ENCODE measurements at places on chromosomes 2 and 18. TPM values are rescaled to one million over a fixed set of nuclear protein-coding genes. Genes with fewer than 3 reads are reported as not detected.

NTSR2 gene
- total RNA-seq, result not detected

ONECUT2 gene
- 0.71 TPM for total RNA-seq

LINC00305 gene
- total RNA-seq, result not detected

FLACC1 gene
- total RNA-seq, result not detected

HOXD13 gene
- total RNA-seq, result 4.2 TPM

IL1R2 gene
- total RNA-seq, result not detected

CPLX4 gene
- not detected for total RNA-seq

NPAS2 gene
- total RNA-seq, result 5.2 TPM

OR6B2 gene
- total RNA-seq, result not detected

SOX11 gene
- total RNA-seq, result 11.9 TPM

IFT172 gene
- 39.8 TPM for total RNA-seq

GRCh38 chr2:201942531-201942930 is 91.1 kb upstream of the FZD7 start:
- no peak for DNase-seq

DNA sequence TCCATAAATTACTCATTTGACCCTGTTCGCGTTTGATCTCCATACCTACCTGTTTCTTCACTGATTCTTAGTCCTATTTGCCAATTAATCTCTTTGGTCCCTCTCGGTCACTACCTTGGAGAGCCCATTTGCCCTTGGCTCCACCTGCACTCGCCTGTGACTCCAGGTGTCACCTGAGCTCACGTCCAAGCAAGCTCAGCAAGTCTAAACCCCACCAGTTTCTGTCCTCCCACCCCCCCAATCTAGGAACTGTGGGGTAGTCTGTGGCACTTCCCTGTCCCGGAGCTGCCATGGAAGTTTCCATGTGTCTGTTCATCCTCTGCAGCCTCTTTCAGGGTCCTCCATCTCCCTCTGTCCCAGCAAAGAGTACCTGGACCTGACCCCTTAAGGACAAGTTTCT is 68.1 kb upstream of the BCL2L11 start:
- DNase-seq, result no peak

DNA sequence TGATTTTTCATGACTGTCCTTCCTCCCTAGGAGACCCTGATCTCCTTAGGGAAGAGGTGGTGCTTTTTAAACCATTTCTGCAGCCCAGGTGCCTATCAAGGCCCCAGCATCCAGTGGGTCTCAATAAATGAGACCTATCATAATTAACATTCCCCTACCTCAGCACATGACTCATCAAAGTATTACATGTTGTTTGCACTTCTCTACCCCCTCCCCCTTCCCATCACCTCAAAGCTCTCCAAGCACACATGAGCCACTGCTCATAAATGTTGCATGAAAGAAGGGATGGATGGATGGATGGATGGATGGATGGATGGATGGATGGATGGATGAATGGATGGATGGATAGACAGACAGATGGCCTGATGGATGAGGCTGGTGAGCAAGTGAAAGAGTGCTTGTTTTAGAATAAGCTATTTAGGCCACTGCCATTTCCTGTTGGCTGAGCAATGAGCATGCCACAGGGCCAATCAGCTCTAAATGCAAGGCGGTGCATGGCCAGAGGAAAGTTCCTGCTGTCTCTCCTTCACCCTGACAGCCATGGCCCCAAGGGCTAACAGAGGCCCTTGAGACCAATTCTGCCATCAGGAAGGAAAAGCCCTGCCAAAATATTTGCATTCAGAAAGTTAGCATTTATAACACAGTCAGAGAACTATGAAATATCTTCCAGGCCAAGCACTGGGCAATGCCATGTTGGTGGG is 20.9 kb upstream of the STEAP3 start:
- no peak for DNase-seq

- no peak for DNase-seq
Observed at GRCh38 chr2:2672249-2672648, 341.2 kb upstream of the MYT1L start.

DNA sequence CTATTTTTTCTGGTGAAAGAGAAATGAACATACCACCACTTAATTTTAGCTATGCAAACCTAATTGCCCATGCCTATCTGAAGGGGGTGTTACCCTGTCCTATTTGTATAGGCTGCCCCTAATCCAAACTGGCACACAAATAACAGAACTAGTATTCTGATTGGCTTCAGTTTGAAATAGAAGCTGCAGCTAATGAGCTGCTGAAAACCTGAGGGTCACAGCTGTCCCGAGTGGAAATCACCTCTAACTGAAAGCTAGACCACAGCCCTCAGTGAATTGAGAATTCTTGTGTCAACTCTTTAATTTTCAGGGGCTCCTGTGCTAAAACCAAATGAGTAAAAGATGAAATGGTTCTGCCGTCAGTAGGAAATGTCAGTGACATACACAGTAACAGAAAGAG is 28.7 kb downstream of the CCDC141 start:
- no peak for DNase-seq

GRCh38 chr18:36415625-36416024 is 118.1 kb downstream of the FHOD3 start:
- no peak for DNase-seq

DNA sequence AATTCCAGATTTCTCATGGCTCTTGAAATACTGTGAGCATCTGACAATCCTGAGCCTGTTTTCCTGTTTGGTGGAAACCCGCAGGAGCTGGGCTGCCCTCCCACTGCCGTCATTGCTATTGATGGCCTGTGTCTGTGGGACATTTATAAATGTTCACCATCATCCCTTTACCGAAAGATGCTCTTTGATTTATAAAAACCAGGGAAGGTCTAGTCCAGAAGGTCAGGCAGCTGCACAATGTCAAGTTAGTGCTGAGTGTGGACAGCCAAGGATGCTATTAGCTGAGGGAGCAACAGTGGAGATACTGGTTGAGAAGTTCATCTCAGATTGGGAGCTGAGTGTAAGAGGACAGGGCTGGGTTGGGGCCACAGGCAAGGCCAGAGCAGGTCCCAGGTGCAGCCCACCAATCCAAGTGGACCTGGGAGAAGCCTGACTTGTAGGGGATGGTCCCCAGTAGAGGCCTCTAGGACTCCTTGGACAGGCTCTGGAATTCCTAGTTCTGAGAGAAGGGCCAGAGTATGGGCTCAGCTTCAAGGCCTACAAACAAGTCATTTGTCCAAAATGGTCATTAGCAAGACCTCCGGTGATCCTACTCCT is 55.1 kb downstream of the COPS8 start:
- no peak for DNase-seq

GRCh38 chr2:41169744-41170143 is 717.9 kb upstream of the SLC8A1 start:
- DNase-seq, result no peak

DNA sequence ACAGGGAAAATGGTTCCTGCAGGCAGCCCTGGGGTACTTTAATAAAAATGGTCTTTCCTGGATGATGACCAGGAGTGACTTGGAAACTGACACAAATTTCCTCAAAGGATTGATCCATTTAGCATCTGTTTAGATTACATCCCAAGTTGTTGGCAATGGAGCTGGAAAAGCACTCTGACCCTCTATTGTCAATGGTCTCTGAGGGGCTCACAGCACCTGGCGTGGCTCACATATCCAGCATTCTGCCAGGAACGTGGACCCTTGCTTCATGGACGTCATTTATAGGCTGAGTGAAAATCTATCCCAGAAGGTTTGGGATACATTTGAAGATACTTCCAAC is 43.8 kb downstream of the SERTAD2 start:
- no peak for DNase-seq

- no peak for DNase-seq
Observed at GRCh38 chr18:52222211-52222610, 117.8 kb upstream of the DCC start.

- DNase-seq, result no peak
Observed at GRCh38 chr2:1740716-1741589, 3.4 kb downstream of the PXDN start.

GRCh38 chr18:74171910-74172606 is 23.7 kb downstream of the TIMM21 start:
- no peak for DNase-seq

GRCh38 chr2:59892398-59892797 is 661.1 kb downstream of the BCL11A start:
- DNase-seq, result no peak

DNA sequence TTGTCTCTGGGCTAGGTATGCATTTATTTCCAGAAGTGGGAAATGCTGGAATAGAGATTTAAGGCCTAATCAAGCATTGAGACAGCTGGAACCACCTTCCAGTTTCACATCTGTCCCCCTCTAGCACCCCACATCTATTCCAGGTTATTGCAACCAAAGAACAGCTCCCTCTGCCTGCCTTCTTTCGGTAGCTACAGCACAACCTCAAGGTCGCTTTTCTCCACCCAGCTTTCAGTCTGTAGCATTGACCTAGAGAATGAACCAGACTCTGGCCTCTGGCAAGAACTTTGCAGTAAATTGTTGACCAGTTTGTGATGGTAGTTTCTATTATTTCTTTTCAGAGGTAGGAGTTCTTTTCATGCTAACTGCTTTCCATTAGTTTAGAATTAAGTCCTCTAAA is 484.2 kb downstream of the DLGAP1 start:
- DNase-seq, result no peak

GRCh38 chr2:61898810-61899209 is 6.7 kb upstream of the COMMD1 start:
- peak; percentile 36 for DNase-seq

- DNase-seq, result no peak
Observed at GRCh38 chr18:907885-908757, 3.5 kb downstream of the ADCYAP1 start.

GRCh38 chr18:63099848-63100629 is 219.5 kb downstream of the BCL2 start:
- peak; percentile 29 for DNase-seq

DNA sequence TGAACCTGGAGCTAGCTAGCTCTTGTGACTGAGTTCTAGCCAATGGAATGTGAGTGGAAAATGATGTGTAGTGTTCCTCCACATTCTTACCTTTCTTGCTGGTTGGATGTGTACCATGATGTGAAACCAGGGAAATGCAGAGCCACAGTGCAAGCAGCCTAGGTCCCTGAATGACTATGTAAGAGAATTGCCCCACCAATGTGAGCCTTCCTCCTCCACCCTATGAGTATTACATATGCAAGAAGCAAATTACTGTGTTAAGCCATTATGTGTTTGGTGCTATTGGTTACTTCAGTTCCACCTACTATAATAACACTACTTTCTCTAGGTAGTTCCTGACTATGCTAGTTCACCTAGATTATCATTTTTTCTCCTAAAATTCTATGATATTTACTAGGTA is 39.6 kb downstream of the LCLAT1 start:
- DNase-seq, result no peak

- DNase-seq, result peak; percentile 24
Observed at GRCh38 chr2:26034637-26034992, 731 bp downstream of the RAB10 start.

- no peak for DNase-seq
Observed at GRCh38 chr2:32991091-32991845, 44.5 kb downstream of the LTBP1 start.

DNA sequence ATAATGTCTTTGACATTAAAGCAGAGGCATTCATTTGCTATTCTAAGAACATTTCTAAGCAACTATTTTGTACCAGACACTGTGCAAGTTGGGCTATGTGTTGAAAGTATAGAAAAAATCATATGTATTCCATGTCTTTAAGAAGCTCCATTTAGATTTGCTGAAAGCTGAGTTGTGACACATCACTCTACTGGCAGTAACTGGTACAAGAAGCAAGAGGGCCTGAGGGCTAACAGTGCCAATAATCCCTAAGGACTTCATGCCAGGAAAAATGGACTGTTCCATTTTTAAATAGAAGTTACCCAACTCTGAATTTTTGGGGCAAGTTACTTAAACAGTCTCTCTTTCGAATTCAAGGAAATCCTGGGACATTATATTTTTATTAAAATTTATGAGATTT is 178.7 kb downstream of the SRBD1 start:
- DNase-seq, result no peak

DNA sequence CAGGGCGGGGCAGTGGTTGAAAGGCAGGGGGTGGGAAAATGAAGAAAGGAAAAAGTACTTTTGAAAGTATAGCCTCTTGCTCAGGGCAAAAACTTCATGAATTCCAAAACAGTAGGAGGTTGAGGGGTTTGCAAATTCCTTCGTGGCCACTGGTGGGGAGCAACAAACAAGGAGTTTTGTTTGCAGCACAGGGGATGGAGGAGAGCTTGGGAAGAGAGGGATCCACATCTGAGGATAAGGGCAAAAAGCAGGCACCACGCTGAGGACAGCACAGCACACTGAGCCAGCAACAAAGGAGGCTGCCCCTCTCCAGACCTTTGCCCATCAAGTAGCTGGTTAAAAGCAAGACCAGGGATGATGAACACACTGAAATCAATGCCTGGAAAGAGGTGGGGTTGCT is 148.9 kb downstream of the TCF4 start:
- DNase-seq, result no peak

- DNase-seq, result no peak
Observed at GRCh38 chr18:35730691-35731370, 149.3 kb downstream of the GALNT1 start.

- DNase-seq, result no peak
Observed at GRCh38 chr2:221308507-221309066, 263.5 kb downstream of the EPHA4 start.

DNA sequence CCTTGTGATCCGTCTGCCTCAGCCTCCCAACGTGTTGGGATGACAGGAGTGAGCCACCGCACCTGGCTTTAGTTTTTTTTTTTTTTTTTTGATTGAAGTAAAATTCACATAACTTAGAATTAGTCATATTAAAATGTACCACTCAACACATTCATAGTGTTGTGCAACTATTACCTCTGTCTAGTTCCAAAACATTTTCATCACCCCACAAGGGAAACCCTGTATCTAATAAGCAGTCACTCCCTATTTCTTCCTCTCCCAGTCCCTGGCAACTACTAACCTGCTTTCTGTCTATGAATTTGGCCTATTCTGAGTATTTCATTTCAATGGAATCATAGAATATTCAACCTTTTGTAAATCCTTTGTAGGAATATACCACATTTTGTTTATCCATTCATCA is 123.9 kb upstream of the FAM117B start:
- DNase-seq, result no peak

DNA sequence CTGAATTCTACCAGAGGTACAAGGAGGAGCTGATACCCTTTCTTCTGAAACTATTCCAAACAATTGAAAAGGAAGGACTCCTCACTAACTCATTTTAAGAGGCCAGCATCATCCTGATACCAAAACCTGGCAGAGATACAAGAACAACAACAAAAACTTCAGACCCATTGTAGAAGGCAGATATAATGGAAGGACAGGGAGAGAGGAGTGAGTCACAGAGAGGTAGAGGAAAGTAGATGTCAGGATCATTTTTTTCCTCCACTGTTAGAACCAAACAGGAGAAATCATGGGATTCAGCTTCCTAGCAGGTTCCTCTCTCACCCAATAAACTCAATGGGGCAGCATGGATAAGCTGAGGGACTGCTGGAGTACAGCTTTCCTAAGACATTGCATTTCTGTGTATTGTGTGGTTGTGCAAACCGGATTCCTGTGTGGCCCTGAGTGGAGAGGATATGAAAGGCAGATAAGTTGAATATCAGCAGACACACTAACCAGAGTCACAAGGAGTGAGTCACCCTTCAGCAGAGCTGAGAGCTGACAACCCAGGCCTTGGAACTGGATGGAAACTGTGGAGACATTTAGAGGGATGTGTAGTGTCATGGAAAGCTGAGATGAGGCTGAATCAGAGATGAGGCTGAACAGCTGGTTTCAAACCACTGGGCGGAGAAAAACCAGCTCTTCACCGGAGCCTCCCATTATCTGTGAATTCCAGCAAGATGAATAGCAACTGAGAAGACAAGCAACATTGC is 60.9 kb upstream of the MMADHC start:
- DNase-seq, result peak; percentile 99

GRCh38 chr2:33291278-33292013 is 185.0 kb upstream of the RASGRP3 start:
- peak; percentile 88 for DNase-seq

Data from A172 (cell line).